ENCODE measurements at places on chromosomes 11 and 22.
A peak's percentile ranks its signal among the peaks of the same experiment; 100 is the strongest.

GRCh38 chr11:125429174-125429707 lies 66.8 kb downstream of the FEZ1 start:
- DNase-seq: peak; percentile 64

GRCh38 chr22:19057539-19057938 lies 64.7 kb downstream of the DGCR2 start:
- no peak for DNase-seq

DNA sequence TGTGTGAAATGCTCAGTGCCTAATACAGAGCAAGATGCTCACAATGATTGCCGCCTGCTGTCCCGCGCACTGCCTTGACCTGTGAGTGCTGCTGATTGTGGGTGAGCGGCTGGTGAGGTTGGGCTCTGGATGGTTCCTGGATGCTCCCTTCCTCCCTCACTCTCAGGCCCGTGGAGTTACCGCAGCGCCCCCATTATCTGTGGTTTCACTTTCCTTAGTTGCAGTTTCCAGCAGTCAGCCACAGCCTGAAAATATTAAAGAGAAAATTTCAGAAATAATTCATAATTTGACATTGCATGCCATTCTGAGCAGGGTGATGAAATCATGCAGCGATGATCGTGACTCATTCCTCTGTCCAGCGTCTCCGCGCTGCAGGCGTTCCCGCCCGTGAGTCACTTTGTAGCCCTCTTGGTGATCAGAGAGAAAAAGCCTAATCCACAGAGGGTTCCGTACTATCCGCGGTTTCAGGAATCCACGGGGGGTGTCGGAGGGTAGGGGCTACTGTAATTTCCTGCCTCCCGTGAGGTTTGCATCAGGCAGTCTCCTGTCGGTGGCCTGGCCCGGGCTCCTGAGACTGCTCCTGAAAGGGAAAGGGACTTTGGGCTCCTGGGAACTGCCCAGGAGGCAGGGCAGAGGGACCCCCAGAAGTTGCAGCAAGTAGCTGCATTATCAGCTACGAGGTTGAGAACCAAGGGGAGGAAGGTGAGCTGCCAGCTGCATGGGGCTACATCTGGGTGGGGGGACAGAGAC lies 10.6 kb downstream of the RPL3 start:
- DNase-seq: peak; percentile 93

- DNase-seq: no peak
These were observed 3.8 kb downstream of the ARFGAP2 start for GRCh38 chr11:47172740-47173336.

DNA sequence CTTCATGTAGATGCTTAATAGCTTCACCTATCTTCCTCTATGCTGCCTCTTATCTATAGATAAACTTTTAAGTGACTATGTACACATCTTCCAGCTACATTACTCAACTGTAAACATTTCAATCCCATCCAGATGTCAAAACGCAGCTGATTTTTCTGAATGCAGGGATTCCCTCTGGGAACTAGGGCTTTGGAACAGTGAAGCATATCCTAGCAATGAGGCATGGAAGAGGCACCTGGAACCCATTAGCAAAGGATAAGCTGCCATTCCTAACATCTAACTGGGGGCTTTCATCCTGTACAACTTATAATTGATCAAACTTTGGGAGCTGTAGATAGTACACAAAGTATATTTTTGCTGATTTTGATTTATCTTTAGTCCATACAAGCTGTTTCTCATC lies 40.8 kb upstream of the OPCML start:
- DNase-seq: no peak

DNA sequence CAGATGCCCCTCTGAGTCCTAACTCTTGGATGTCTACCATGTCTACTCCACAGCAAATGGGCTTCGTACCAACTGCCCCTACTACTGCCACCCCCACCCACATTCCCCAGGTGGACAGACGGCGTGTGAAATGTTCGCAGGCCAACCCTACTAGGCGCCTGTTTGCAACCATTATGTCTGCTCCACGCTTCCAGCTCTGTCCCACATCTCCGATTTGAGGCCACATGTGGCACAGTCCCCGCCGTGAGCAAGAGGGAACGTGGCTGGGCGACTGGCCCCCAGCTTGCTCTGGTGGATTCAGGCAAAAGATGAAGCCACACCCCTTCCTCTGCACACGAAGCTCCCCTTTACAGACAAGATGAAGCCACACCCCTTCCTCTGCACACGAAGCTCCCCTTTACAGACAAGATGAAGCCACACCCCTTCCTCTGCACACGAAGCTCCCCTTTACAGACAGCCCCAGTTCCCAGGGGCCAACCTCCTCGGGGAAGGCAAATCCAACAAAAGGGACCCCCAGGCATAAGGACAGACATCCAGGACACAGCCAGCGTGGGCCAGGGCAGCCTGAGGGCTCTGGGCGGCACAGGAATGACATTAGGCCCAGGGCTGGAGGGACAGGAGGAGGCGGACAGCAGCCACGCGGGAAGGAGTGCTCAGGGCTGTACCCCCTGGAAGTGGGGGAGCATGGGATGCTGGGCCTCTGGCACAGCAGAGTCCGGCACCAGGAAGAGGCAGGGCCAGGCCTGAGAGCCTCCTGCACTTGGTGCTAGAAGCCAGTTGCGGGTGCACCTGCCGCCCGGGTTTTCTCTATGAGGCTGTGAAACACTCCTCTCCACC lies 106.2 kb downstream of the SHANK2 start:
- no peak for DNase-seq

DNA sequence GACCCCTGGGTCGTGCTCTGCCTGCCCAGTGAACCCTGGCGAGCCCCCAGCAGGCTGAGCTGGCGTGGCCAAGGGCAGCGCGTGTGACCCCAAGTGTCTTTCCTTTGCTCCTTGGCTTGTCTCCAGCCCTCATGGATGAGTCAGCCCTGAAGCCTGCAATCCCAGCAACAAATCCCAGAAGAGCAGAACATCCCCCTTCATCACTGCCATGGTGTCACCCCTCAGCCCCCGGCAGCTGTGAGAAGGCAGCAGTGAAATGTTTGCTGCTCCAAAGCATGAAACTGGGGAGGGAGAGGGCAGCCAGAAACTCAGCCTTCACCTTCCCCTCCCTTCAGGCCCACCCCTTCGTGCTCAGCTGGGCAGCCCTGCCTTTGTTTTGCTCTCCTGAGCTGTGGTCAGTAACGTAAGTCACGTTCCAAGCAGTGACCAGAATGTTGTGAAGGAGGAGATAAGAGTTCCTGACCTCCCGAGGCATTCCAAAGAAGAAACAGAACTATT lies 29.8 kb downstream of the ADAMTS15 start:
- peak; percentile 95 for DNase-seq

- DNase-seq: no peak
These were observed 69.6 kb downstream of the KIAA1671 start for GRCh38 chr22:25021976-25022711.
